ENCODE measurements at places on chromosomes 13 and 19.

- DNase-seq, result no peak
Observed at GRCh38 chr19:29537181-29537580, 11.4 kb downstream of the VSTM2B start.

DNA sequence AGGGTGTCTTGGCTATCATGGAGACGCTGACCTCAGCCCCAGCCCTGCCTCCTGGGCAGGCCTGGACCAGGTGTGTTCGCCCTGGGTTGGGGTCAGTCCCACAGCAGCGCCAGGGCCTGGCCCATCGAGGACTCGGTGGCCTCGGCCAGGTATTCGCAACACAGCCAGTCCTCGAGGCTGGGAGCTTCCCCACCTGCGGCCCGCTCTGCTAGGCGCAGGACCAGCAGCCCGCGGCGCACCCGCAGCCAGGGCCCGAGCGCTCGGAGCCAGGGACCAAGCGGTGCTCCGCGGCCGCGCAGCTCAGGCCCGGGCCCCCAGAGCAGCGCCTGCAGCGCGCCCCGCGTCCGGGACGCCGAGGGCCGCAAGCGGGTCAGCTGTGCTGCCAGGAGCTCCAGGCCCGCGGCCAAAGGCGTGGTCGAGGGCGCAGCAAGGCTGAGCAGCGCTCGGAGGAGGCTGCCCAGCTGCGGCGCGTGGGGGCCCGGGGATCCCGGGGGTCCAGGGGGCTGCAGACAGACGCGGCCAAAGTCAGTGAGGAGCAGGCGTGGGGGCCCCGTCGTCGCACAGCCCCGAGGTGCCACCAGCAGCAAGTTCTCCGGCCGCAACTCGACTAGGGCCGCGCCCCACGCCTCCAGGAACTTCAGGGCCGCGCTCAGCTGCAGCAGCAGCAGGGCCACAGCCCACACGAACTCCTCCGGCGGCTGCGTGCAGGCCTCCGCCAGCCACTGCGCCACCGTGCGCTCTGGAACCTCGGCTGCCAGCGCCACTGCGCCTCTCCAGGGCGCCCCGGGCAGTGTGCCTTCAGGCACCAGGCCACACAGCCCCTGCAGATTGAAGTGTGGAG, 6.2 kb downstream of the PEAK3 start:
- DNase-seq, result no peak

DNA sequence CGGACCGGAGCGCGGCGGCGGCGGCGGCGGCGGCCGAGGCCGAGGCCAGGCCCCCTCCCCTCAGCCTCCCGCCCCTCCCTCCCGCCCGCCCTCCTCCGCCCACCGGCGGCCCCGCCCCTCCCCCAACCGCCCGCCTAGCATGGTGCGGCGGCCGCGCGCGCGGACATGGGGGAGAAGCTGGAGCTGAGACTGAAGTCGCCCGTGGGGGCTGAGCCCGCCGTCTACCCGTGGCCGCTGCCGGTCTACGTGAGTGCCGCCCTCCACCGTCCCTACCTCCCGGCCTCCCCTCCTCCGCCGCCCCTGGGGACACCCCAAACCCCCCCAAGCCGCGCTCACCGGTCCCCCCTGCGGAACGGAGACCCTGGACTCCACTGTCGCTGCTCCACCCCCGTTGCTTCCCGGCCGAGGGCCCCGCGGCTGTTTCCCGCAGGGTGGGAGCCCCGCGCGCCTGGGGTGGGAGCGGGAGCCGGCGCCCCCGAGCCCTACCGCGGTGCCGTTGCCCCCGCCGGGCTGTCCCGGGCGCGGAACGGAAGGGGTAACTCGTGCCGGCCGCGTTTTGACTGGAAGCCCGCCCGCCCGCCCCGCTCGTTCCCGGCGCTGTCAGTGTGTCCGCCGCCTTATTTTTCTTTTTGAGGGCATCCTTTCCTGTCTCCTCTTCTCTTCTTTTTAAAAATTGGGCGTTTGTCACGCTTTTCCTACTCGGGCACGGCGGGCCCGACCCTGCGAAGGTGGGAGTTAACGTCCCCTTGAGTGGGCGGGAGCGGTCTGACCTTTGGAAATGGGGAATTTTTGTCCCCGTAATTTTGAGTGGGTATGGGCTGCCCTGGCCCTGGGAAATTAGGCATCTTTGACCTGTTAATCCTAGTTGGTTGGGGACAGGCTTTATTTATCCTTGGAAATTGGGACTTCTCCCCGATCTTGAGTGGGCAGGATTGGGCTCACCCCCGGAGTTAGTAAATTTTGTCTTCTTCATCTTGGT, 576 bp downstream of the DOT1L start:
- no peak for DNase-seq

DNA sequence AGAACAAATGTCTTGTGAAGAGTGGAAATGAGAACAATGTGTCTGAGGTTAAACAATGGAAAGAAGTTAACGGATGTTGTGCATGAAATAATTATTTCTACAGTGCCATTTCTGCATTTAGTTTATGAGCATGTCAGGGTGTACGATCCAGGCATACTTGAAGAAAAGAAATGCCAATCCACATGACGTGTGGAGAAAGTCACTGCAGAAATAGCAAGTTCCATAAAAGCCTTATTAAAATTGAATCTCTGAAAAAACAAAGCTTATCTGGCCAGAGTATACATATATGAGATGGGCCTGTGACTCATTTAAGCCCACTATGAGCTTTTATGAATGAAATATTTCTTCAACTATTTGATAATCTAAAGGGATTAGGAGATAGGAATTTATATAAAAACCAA, 426.1 kb downstream of the EFNB2 start:
- no peak for DNase-seq

DNA sequence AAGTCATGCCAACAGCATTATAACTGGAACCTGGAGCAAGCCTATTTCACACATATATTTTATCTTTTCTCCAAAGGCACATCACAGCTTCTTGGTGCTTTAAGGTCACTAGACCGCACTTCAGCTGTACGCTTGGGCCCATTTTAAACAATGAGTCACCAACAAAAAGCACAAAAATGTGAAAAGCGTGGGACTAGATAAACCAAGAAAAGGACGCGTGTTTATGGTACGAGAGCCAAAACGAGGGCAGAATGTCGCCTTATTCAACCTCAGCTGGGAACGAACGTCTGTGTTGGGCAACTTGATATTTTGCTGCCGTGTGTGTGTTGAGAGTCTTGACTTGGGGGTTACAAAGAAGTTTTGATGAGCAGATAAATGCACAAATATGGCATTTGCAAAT, 9.2 kb upstream of the EHD2 start:
- no peak for DNase-seq

DNA sequence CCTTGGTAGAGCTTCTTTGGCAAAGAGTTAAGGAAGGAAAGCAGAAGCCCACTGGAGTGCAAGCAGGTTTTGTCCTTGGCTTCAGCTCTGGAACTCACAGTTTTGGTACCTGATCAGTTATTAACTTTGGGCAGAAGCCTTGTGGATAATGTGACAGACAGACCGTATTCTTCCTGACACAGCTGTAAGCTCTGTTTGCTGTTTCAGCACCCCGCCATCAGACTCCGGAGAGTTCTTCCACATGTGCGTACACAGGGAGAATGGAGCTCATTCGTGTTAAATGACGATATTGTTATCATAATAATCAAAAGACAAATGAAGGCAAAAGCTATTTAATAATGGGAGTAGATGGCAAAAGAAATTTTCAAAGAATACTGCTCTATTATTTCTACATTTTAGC, 155.1 kb upstream of the ARGLU1 start:
- no peak for DNase-seq

- no peak for DNase-seq
Observed at GRCh38 chr19:42850981-42851717, 28.4 kb downstream of the PSG1 start.

DNA sequence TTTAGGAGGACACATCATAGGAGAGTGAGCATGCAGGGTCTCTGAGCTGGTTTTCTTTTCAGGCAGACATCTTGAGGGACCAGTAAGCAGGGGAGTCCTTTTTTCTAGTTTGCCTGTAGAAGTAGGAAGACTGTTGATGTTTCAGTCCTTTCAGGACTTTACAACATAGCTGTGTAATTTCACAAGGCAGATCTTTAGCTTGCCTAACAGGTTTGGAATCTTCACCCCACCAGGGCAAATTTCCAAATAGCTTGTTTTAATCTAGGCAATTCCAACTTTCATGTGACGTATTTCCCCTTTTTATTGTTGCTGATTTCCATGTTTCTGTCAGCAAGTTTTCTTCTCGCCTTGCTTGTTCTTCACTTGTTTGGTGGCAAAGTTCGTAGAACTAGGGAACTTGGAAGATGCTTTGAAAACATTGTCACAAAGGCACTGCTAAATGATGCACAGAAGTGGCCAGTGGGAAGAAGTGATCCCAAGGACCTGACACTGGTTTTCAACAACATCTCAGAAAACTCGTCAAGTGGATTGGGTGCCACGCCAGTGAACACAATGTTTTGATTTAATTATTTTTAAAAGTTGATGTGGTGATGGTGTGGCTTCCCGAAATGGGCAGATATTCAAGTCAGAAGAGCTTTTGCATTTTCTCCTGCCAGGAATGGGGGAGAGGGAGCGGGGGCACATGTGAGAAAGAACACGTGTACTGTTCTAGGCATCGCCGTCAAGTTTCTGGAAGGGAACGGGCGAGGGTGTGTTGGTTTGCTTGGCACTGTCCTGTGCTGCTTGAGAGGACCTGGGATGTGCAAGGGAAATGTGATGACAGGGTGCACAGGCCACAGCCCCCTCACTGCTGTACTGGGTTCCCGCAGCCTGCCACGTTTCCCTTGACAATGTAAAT, 418.6 kb downstream of the OXGR1 start:
- DNase-seq, result no peak

- no peak for DNase-seq
Observed at GRCh38 chr13:113936166-113936965, 37.5 kb downstream of the C13orf46 start.

- no peak for DNase-seq
Observed at GRCh38 chr13:93227280-93227877, 772 bp downstream of the GPC6 start.

GRCh38 chr13:97224544-97225300, 2.6 kb downstream of the MBNL2 start:
- no peak for DNase-seq

DNA sequence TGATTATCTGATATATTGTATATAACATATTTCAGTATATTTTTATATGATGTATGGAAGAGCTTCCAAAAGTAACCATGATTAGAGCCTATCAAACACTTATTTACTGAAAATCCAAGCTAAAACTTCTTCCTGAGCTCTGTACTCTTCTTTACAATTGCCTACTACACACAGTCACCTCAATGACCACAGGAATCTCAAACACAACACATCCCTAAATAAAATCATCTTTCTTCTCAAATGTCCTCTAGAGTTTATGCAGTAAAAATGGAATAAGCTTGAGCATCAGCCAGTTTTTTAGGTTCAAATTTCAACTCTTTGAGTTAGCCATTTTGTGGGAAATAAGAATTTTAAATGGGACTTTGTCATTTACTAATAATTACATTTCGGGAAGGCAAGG, 102.6 kb upstream of the FNDC3A start:
- no peak for DNase-seq

- no peak for DNase-seq
Observed at GRCh38 chr19:15640904-15641597, 354 bp downstream of the CYP4F3 start.

DNA sequence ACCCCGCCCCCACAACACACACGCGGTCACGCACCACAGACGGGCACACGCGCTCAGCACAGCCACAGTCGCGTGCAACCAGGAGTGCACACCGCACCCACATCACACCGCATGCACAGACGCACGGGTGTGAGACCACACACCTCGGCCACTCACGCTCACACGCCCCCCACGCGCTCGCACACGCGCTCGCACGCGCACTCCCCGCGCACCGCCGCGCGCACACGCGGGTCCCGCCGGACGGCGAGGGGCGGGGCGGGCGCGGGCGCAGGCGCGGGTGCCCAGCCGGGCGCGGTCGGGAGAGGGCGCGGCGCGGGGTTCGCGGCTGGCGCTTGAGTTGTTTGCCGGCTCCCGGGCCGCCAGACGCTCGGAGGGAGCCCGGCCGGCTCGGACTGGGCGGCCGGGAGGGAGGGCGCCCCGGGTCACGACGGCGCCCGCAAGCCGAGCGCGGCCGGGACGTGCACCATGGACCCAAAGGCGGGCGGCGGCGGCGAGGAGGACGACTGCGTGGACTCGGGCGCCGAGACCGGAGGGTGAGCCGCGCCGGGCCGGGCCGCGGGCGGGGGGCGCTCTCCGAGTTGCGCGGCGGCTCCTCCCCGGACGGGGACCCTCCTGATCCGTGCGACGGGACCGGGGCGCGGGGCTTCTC, at the start of gene FAM124A:
Gene FAM124A, plus strand, starts transcription at position 362 of the 649 bp plus-strand sequence. Its CDS starts 104 bp downstream, at position 466.
- DNase-seq, result peak; percentile 29

DNA sequence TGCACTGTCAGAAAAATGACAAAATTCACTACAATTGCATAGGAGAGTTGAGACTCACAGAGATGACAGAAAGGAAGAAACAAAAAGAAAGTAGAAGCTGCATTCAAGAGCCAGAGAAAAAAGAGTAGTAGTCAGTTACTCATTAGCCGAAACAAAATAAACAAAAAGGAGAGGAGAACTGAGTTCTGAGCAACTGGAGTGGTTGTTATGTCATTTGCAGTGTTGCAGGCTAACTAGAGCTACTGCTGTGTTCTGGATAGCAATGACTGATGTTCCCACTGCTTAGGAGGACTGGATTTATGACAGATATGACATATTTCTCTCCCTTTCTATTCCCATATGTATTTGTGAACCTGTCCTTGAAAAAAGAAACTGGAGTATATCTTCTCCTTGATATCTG, 482.6 kb downstream of the RFC3 start:
- DNase-seq, result no peak

DNA sequence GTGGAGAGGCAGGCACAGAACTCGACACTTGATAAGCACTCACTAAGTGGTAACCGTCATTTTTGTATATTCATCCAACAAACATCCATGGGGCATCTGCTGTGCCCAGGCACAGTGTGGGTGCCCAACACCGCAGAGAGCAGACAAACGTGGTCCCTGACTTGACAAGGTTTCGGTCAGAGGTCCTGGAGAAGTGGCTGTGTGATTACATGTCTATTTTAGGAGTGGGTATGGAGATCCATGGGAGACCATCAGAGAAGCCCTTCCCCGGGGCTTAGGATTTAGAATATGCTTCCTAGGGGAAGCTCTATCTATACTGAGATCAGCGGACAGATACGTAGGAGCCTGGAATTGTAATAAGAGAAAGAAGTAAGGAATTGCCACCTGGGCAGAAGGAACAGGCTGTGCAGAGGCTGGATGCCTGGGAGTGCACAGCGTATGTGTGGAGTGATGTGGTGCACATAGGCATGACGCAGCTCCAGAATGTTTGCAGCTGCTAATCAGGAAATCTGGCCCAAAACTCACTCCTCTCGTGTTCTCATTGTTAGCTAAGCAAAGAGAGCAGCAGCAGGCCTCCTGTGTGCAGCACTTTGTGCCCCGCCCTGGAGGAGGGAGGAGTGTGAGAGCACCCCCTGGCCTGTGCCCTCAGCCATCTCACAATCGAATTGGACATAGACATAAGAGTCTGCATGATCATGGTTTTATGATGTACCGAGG, 23.0 kb upstream of the IRS2 start:
- DNase-seq, result no peak

- no peak for DNase-seq
Observed at GRCh38 chr13:49867834-49868233, 68.3 kb downstream of the SPRYD7 start.

DNA sequence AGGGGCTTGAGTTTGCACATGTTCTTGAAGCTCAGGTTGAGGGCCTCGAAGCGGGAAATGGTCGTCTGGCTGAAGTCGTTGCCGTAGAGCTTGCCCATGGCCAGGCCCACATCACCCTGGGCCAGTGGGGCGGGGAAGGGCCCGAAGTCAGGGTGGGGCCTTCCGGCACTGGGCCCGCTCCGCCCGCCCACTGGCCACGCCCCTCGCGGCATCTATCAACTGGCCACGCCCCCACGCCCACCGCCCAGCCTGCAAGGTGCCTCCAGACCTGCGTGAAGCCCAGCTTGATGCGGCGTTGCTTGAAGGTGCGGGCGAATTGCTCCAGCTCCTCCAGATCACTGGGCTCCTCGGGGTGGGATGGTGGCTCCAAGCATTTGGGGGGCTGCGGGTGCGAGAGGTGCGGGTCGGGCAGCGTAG, 19.9 kb downstream of the ZNF574 start:
- no peak for DNase-seq

All from stimulated activated CD8-positive, alpha-beta memory T cell treated with anti-CD3 and anti-CD28 coated beads, Interleukin-2, amount 100 ng/mL, for 48 hours (primary cell).